Glutamatergic neuron (in vitro differentiated cells): ENCODE measurements at places on chromosomes 12 and 14. TPM values are rescaled to one million over a fixed set of nuclear protein-coding genes. Genes with fewer than 3 reads are reported as not detected.

PYGL gene
- 1.2 TPM for total RNA-seq

SERPINA10 gene
- not detected for total RNA-seq

CAPZA3 gene
- total RNA-seq = not detected

NOS1 gene
- 0.96 TPM for total RNA-seq

TSHR gene
- 0.74 TPM for total RNA-seq

WNT5B gene
- 16.3 TPM for total RNA-seq

TCL1B gene
- total RNA-seq = not detected

PRB2 gene
- not detected for total RNA-seq

CPNE6 gene
- total RNA-seq = 0.44 TPM

MMP17 gene
- total RNA-seq = 65.8 TPM

EMP1 gene
- total RNA-seq = not detected

FERMT2 gene
- total RNA-seq = 79.7 TPM

RNASE7 gene
- not detected for total RNA-seq

FAM90A1 gene
- total RNA-seq = 0.54 TPM

SLCO1A2 gene
- 11.9 TPM for total RNA-seq

BHLHE41 gene
- total RNA-seq = 3.6 TPM

TRMT61A gene
- 7.8 TPM for total RNA-seq

PTPRB gene
- total RNA-seq = 0.17 TPM
